ENCODE measurements at places on chromosomes 13 and 19. TPM values are rescaled to one million over a fixed set of nuclear protein-coding genes. Genes with fewer than 3 reads are reported as not detected.

CPB2 gene
- total RNA-seq, result not detected

DNA sequence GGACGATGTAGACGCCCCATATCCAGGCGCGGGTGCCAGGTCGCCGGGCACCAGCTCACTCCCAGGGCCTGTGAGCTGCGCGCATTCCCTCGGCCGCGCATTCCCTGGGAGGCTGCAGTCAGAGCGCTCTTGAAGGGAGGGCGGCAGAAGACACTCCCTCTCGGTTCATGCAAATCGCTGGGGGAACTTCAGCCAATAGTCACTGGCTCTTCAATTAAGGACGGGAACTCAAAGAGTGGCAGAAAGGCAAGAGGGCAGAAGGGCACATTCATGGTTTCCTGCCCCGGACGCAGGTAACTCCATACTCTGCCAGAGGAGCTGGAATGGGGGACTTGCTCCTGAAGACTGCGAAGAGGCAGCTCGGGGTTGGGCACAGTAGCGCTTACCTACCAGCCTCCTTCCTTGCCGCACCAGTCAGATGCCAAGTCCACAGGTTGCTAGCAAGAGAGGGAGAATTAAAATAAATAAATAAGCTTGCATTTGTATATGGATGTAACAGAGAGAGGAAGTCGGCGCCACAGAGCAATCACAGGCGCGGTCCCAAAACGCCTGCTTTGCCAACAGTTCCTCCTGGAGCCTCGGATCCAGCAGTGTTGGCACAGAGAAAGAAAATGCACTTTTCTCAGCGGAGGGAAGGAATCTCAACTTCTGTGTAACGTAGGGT, 459 bp downstream of the PCDH20 start:
- peak; percentile 71 for DNase-seq

GPR12 gene
- total RNA-seq, result not detected

IZUMO2 gene
- total RNA-seq, result not detected

- no peak for DNase-seq
Measured at GRCh38 chr19:31963746-31964145, 381.7 kb upstream of the ZNF507 start.

CSNK1G2 gene
- total RNA-seq, result 38.9 TPM

- DNase-seq, result no peak
Measured at GRCh38 chr19:49818649-49819370, 721 bp downstream of the MED25 start.

- no peak for DNase-seq
Measured at GRCh38 chr13:48231080-48231479, 1.9 kb upstream of the ITM2B start.

Measured in NCI-H460 (cell line).